CD14-positive monocyte (primary cell): ENCODE measurements at places on chromosomes 5 and 9.

DNA sequence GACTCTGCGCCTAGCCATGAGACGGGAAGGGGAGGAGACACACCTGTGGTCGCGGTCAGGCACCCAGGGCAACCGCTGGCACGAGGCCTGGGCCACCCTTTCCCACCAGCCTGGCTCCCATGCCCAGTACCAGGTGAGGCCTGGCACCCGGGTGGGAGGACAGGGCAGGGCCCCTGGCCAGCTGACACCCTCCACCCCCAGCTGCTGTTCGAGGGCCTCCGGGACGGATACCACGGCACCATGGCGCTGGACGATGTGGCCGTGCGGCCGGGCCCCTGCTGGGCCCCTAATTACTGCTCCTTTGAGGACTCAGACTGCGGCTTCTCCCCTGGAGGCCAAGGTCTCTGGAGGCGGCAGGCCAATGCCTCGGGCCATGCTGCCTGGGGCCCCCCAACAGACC is 5.0 kb downstream of the MAMDC4 start:
- no peak overlapping the region for H3K4me3 ChIP-seq
- no peak for DNase-seq
- H3K27ac ChIP-seq, result no peak overlapping the region
- H3K36me3 ChIP-seq, result peaks cover 16% of the 10 kb centered on the region
- no peaks in the 10 kb centered on the region for H3K4me1 ChIP-seq

DNA sequence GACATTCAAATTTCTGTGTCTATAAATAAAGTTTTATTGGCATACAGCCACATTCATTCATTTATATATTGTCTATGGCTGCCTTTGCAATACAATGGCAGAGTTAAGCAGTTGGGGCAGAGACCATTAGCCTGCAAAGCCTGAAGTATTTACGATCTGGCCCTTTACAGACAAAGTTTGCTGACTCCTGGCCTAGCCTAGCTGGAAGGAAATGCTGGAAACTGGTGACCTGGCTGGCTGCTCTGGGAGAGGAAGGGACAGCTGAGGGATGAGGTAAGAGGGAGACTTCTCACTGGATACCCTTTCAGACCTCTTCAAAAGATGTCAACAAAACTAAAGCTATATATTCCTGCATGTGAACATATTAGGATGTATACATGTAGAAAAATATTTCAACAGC is 66.0 kb upstream of the PPARGC1B start:
- no peak overlapping the region for H3K27ac ChIP-seq
- DNase-seq, result no peak
- H3K4me3 ChIP-seq, result no peak overlapping the region
- no peaks in the 10 kb centered on the region for H3K36me3 ChIP-seq

DNA sequence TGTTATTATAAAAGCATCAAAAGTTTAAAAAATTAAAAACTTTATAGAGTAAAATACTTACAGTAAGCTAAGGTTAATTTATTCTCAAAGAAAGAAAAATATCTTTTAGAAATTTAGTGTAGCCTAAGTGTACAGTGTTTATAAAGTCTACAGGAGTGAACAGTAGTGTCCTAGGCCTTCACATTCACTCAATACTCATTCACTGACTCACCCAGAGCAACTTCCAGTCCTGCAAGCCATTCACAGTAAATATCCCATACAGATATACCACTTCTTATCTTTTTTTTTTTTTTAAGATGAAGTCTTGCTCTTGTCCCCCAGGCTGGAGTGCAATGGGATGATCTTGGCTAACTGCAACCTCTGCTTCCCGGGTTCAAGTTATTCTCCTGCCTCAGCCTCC is 73.1 kb upstream of the FST start:
- no peaks in the 10 kb centered on the region for H3K4me1 ChIP-seq
- no peak overlapping the region for H3K4me3 ChIP-seq
- H3K27ac ChIP-seq, result no peak overlapping the region
- no peaks in the 10 kb centered on the region for H3K27me3 ChIP-seq

GRCh38 chr5:79499640-79500273 is 14.2 kb downstream of the HOMER1 start:
- no peaks in the 10 kb centered on the region for H3K27me3 ChIP-seq
- no peaks in the 10 kb centered on the region for H3K4me1 ChIP-seq
- no peak overlapping the region for H3K4me3 ChIP-seq
- H3K27ac ChIP-seq, result no peak overlapping the region
- DNase-seq, result no peak
- H3K36me3 ChIP-seq, result no peaks in the 10 kb centered on the region

DNA sequence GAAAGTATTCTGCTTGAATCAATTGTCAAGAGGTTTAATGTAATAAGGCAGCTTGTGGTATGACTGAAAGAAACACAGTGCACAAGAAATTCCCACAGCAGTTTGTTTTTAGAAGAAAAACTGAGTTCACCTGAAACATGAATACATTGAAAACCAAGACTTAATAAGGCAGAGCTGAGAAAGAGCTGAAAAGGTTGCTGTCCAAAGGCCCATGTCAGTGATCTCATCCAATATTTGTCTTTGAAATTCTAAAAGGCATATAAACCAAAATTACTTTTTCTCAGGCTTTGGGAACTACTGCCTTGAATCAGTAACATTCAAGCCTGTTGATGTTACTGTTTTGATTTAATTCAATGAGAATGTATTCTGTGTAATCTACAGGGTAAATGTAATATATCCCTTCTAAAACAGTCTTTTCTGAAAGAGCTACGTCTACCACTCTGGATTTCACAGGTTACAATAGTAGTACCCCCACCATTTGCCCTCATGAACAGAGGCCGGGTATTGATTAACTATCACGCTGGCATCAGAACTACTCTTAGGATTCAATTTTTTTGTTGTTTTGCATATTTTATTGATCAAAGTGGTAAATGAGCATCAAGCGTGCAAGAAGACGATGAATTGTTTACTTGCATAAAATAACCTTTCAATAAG is 57.8 kb downstream of the PPIC start:
- H3K27me3 ChIP-seq, result no peaks in the 10 kb centered on the region
- H3K4me3 ChIP-seq, result no peak overlapping the region
- no peaks in the 10 kb centered on the region for H3K4me1 ChIP-seq
- no peak for DNase-seq

DNA sequence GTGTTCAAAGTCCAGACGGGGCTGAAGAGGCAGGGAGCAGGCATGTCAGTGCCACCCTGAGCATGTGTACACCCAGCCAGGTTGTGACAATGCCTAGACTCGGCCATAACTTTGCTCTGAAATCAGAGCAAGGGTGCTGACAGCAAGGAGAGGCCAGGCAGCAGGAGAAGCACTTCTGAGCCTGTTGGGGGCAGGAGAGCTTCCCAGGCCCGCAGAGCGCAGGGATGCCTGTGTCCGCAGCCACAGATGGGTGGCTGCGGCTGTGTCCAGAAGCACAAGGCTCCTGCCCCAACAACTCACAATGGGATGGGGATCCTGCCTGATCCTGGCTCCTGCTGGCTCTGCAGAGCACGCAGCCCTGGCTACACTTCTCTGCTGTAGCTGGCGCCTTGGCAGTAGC is 373.9 kb downstream of the CHSY3 start:
- no peak for DNase-seq
- H3K4me3 ChIP-seq, result no peak overlapping the region
- no peaks in the 10 kb centered on the region for H3K27me3 ChIP-seq
- no peaks in the 10 kb centered on the region for H3K4me1 ChIP-seq

GRCh38 chr9:128007566-128008138 is 26.9 kb upstream of the EEIG1 start:
- peaks cover 33% of the 10 kb centered on the region for H3K4me1 ChIP-seq
- peak; percentile 92 for DNase-seq
- H3K4me3 ChIP-seq, result no peak overlapping the region
- H3K36me3 ChIP-seq, result no peaks in the 10 kb centered on the region
- H3K27ac ChIP-seq, result no peak overlapping the region

DNA sequence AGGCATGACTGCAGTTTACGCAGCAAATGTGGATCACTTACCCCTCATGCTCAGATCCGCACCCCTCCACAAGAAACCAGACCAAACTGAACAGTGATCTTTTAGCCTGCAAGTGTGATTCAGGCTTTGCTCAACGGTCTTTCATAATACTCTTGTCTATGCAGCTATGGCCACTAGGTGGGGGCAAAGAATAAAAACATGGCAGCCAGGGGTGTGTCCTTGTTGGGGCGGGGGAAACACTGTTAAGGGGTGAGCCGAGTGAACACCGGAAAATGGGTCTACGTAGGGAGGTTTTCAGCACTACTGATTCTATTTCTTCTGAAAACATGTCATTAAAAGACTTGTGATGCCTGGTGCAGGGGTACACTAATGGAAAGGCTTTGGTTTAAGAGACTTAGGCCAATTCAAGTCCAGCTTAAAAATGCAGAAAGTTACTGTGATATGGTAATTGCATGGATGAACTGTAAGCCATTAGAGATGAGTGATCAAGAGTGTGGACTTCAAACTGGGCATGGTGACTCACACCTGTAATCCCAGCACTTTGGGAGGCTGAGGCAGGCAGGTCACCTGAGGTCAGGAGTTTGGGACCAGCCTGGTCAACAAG is 49.9 kb upstream of the GPR151 start:
- H3K4me3 ChIP-seq, result no peak overlapping the region
- DNase-seq, result peak; percentile 5
- H3K4me1 ChIP-seq, result no peaks in the 10 kb centered on the region

DNA sequence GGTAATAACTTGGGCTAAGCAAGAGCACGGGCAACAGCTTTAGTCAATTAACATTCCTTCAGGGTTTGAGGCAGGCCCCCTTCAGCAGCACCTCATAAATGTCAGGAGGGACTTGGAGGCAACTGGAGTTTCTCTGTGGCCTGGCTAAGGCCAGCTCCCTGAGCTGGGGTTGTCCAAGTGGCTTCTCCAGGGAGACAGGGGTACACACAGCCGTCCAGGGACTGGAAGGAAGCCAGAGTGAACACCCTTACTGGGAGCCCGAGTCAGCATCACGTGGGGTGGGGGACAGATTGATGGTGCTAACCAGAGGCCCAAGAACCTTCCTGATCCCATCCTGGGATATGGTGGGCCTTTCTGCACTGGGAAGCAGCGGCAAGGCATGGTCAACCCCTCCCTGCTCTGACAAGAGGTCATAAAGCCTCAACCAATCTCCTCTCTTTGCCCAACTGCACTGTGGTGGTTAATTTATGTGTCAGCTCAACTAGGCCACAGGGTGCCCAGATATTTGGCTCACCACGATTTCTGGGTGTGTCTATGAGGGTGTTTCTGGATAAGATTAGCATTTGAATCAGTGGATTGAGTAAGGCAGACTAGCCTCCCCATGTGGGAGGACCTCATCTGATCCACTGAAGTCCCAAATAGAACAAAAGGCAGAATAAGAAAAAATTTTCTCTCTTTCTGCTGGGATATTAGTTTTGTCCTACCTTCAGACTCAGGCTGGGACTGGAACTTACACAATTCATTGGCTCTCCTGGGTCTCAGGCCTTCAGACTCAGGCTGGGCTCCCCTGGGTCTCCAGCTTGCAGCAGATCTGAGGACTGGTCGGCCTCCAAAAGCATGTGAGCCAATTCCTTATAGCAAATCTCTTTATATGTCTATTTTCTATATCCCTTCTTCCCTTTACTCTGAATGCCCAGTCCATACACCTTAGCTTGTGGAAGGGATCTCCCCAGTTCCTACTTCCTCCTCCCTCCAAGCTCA is 127.2 kb upstream of the LARP1 start:
- H3K4me3 ChIP-seq, result no peak overlapping the region
- no peaks in the 10 kb centered on the region for H3K27me3 ChIP-seq
- no peaks in the 10 kb centered on the region for H3K4me1 ChIP-seq
- no peaks in the 10 kb centered on the region for H3K36me3 ChIP-seq

GRCh38 chr9:72338631-72339030 is 26.4 kb downstream of the ZFAND5 start:
- H3K27ac ChIP-seq, result no peak overlapping the region
- DNase-seq, result no peak
- H3K4me3 ChIP-seq, result no peak overlapping the region
- H3K36me3 ChIP-seq, result peaks cover 8% of the 10 kb centered on the region

DNA sequence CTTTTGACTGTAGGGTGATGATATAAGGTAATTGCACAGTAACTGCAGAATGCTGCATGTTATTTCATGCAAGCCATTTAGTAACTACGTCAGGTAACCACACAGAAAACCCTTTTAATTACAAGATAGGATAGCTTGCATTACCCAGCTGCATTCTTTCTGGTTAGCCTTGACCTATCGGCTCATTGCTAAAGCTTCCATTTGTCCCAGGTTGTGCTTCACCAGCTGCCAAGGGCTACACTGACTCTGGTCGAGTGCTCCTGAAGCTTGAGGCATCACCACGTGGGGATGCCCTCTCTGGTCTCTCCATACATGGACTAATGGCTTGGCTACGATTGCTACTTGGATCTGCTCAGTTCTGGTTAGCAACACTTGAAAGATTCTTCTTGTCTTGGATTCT is 81.1 kb upstream of the SLC12A2 start:
- H3K36me3 ChIP-seq, result no peaks in the 10 kb centered on the region
- H3K4me3 ChIP-seq, result no peak overlapping the region
- no peak overlapping the region for H3K27ac ChIP-seq
- H3K4me1 ChIP-seq, result no peaks in the 10 kb centered on the region
- no peak for DNase-seq
- no peaks in the 10 kb centered on the region for H3K27me3 ChIP-seq
